ENCODE measurements at places on chromosomes 4 and X. TPM values are rescaled to one million over a fixed set of nuclear protein-coding genes. Genes with fewer than 3 reads are reported as not detected.

Gene SHOX
- not detected for total RNA-seq

Gene GPM6B
- 0.14 TPM for total RNA-seq

Gene TMPRSS11A
- not detected for total RNA-seq

Gene TBX22
- not detected for total RNA-seq

Gene KCNE5
- total RNA-seq: 0.20 TPM

Gene SRPX2
- total RNA-seq: 2.7 TPM

Gene IL1RAPL2
- total RNA-seq: not detected

Gene ADH6
- not detected for total RNA-seq

Gene TTC29
- not detected for total RNA-seq

Gene MAGED4
- 9.8 TPM for total RNA-seq

Gene TMSB15B
- total RNA-seq: 6.4 TPM

Gene TLR10
- 0.03 TPM for total RNA-seq

Gene DMRTC1
- total RNA-seq: 0.17 TPM

Gene CYBB
- total RNA-seq: 0.02 TPM

Gene PLRG1
- total RNA-seq: 64.9 TPM

Gene TCEAL7
- total RNA-seq: not detected

Gene PDCL2
- not detected for total RNA-seq

Gene TRAM1L1
- 0.52 TPM for total RNA-seq

Gene GPR101
- not detected for total RNA-seq

Gene TMPRSS11F
- total RNA-seq: not detected

Gene ADAM29
- not detected for total RNA-seq

Gene FGG
- 8.0 TPM for total RNA-seq

Gene DSPP
- total RNA-seq: not detected

Gene IL21
- total RNA-seq: not detected

Gene ADAD1
- not detected for total RNA-seq

Gene BST1
- 17.8 TPM for total RNA-seq

Gene GRIA3
- not detected for total RNA-seq

Gene RS1
- not detected for total RNA-seq

Gene CCDC110
- total RNA-seq: not detected

Gene BMPR1B
- 6.3 TPM for total RNA-seq

Gene SSX5
- total RNA-seq: not detected

Gene RBMXL3
- not detected for total RNA-seq

Gene ITGB1BP2
- 1.1 TPM for total RNA-seq

Gene FATE1
- total RNA-seq: not detected

Gene DRD5
- 0.03 TPM for total RNA-seq

Gene NEXMIF
- not detected for total RNA-seq

Gene OTUD6A
- not detected for total RNA-seq

Gene DMD
- total RNA-seq: not detected

Gene RPS3A
- total RNA-seq: 1,770 TPM

Gene ACOT9
- 101 TPM for total RNA-seq

Gene PNMA5
- total RNA-seq: not detected

Gene UGT2B17
- total RNA-seq: not detected

Gene TASL
- not detected for total RNA-seq

Gene TLL1
- total RNA-seq: 0.22 TPM

Gene SSR4
- total RNA-seq: 313 TPM

Gene CD38
- 13.5 TPM for total RNA-seq

Gene USP51
- 0.43 TPM for total RNA-seq

Gene PLA2G12A
- total RNA-seq: 3.6 TPM

Gene MAGED4B
- total RNA-seq: 11.0 TPM

Gene TEX13B
- not detected for total RNA-seq

Gene TMLHE
- 9.5 TPM for total RNA-seq

Gene AR
- 3.2 TPM for total RNA-seq

Gene CYP2U1
- total RNA-seq: 1.3 TPM

Gene GC
- not detected for total RNA-seq

Gene GLOD5
- total RNA-seq: not detected

Gene CCNG2
- total RNA-seq: 3.5 TPM
